ENCODE measurements at places on chromosomes 5 and 9.

DNA sequence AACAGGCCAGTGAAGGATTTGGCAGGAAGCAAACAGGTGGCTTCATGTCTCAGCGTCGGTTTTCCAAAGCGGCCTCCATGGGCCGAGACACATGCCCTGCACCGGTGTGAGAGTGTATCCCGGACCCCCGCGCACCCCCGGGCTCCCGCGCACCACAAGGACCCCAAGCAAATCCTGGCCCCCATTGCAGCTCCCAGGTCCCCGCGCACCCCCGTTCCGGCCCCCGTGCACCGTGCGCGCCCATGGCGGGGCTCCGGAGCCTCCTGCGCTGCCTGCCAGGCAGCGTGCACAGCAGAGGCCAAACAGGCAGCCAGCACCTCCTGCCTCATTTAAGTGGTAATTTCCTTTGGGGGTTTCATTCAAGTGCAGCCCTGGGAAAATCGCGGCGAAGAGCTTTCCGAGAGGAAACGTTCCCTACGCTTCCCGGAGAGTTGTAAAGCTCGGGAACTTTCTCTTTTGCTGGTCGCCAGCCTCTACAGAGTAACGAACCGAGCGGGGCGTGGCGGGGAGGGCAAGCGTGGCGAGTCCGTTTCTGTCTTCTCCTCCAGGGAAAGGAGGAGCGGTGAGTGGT lies 145.5 kb upstream of the SLC24A2 start:
- DNase-seq: no peak

GRCh38 chr5:107501965-107502675 lies 168.6 kb downstream of the EFNA5 start:
- DNase-seq: peak; percentile 27

- no peak for DNase-seq
These were observed 43.4 kb upstream of the CDKN2B start for GRCh38 chr9:22052376-22052945.

- no peak for DNase-seq
These were observed 100.1 kb downstream of the CACNA1B start for GRCh38 chr9:137977571-137978261.

GRCh38 chr9:4838189-4838546 lies 45.4 kb downstream of the RCL1 start:
- no peak for DNase-seq

DNA sequence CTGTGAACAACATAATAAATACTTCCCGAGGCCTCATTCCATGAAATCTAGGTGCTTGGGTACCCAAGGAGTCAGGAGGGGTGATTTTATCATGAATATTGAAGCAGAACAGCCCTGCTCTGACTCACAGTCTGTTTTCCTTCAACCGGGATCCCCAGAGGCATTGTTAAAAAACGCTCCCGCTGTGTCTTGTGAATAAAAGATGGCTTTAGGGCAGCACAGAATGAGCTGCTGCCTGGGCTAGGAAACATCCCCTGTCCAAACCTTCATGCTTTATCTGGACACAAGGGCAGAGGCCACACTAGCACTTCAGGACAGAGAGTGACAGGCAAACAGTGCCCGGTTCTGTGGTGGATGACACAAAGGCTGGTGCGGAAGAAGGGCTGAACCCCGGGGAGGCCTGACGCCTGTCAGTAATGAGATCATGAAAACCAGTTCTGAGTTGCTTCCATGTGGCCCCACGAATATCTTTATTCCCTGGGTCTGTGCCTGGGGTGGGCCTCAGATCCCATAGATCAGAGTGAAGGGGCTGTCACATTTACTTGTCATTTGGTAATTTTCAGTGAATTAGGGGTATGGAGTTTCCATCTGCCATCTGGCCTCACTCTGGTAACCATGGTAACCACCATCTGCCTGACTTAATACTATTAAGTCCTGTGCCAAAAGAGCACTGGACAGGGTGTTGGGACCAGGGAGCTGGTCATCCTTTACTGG lies 2.6 kb downstream of the IGFBPL1 start:
- DNase-seq: no peak

- peak; percentile 40 for DNase-seq
These were observed 44.4 kb upstream of the ANKDD1B start for GRCh38 chr5:75566710-75567309.

GRCh38 chr9:136644593-136645351 lies 17.9 kb upstream of the EGFL7 start:
- DNase-seq: peak; percentile 71

- no peak for DNase-seq
These were observed 113.8 kb upstream of the ZNF608 start for GRCh38 chr5:124860291-124860655.

DNA sequence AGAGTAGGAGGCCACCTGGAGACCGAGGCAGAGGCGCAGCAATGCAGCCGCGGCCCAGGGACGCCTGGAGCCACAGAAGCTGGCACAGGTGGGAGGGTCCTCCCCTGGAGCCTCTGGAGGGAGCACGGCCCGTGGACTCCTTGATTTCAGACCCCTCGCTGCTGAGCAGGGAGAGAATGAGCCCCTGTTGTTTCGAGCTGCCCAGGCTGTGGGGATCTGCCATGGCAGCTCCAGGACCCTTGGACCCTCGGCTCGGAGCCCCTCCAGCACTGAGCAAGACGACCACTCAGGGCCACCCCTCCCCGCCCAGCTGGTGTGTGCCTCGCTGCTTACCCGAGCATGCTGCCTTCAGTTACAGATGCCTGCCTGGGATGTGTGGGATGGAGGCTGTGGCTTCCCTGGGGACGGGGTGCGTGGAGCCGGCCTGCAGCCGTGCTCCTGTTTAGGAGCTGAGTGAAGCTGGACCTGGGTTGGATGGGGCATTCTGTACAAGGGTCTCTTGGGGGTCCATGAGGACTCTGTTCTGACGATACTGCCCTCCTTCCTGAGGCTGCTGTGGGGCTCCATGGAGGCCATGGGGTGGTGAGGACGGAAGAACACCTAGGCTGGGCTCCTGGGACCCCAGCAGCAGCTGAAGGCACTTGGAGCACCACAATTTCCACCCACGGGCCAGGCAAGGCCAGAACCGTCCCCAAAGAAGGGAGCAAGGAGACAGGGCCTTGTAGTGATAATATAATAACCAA lies 115.1 kb upstream of the LPCAT1 start:
- peak; percentile 4 for DNase-seq

DNA sequence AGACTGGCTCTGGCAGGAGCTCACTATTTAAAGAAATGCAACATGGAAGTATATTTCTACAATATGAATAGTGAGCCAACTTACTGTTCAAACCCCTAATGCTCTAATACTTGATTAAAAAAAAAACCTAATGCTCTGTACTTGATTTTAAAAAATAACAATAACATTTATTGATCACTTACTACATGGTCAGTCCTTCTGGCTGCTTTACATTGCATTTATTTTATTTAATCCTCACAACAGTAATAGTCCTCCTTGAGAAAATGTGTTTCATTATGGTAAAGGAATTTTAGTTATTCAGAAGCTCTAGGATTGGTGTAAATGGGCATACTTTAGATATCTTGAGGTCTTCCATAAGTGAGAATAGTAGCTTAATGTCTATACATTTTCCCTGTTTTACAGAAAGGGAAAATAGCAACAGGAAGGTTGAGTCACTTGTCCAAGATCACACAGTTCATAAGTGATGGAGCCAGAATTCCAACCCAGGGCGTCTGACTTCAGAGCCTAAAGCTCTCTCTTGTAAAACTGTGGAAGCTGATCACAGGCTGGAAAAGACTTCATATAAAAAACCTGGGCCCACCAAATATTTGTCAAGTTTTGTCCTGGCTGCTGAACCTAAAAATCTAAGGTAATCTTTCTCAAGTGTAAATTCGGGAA lies 1.0 kb downstream of the STARD4 start:
- DNase-seq: no peak

DNA sequence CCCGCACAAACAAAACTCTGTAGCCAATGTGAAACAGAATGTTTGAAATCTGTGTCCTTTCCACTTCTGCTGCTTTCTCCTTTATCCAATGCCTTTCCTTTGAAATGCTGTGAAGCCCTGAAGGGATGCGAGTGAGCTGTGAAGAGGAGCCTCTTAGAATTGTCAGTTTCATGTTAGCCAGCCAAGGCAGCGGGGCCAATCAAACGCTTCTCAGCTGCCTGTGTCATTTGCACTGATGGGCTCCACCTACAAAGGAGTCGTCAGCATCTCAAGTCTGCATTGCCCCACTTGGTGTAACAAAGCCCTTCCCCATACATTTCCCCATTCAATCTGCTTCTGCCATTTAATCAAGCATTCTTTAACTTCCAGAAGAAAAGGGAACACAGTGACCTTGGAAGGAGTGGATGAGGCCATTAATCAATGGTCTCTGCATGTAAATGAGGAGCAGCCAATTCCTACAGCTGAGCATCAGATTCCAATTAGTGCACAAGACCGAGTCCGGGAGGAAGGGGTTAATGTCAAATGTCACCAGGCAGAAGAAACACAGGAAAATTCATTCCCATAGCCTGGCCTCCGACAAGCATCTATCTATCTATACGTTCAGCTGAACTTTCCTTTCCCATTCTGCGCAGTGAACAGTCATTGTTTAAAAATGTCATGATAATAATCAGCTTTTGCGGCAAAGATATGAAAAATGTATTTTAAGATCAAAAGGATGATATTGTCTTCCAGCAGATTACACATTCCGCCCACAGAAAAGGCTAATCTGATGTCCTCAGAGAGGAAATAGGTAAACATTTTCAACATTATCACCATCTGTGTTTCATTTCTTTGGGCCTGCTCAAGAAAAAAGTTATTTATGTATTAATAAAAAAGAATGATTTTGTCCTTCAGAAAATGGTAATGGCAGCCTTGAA lies 154.6 kb downstream of the FSTL4 start:
- no peak for DNase-seq

DNA sequence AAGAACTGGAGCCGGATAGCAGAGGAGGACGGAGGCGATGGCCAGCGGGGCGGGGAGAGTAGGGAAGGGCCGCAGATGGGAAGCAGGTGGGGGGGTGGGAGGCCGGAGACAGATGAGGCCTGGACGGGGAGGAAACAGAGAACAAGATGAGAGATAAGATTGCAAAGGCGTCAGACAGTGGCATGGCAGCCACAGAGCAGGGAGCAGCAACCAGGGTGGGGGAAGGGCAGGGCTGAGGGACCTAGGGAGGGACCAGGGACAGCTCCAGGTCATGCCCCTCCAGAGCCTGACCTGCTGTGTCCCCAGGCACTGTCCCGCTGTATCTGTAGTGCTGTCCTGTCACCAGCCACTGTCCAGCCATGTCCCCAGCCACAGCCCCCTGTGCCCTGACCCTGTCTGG lies 49.6 kb upstream of the LMX1B start:
- DNase-seq: no peak

DNA sequence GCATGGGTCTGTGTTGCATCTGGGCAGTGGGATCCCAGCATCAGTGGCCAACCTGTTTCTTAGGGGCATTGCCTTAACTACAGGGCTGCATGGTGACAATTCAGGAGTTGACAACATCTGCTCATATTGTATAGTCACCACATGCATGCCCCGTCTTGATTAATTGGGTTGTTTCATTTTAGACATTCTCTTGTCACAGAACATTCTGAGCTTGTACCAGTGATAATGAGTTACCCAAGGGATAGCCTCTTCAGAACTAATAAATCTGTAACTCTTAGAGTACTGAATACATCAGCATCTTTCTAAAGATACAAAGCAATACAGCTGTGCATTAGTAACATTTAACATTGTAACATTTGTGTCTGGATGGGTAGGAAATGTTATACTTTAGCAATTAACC lies 426.5 kb upstream of the CD180 start:
- no peak for DNase-seq

- DNase-seq: no peak
These were observed 41.1 kb upstream of the DAP start for GRCh38 chr5:10801931-10802666.

- DNase-seq: no peak
These were observed 391.1 kb upstream of the GRAMD2B start for GRCh38 chr5:126031989-126032716.

GRCh38 chr9:79559495-79560181 lies 12.1 kb upstream of the TLE4 start:
- DNase-seq: no peak

DNA sequence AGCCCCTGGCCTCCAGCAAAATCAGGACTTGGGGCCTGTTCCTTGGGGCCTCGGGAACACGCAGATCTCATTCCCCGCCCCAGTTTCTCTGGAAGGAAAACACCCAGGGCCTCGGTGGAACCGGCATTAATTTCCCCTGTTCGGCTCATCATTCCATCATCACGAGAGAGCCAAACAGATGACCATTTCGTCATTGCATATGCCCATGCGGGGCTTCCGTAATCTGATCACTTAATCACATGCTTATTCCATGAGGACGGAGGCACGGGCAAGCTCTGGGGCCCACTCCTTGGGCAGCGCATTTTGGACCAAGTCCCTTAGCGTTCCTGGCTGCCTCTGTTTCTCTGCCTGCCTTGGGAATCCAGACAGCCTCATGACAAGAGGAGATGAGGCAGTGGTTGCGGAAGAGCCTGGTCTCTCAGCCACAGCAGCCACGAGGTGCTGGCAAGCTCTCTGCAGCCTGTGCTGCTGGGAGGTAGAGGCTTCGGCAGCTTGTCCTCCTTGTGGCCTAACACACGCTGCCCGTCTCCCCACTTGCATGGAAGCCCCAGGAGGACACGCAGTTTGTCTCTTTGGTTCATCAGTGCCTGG lies 65.0 kb upstream of the IER5L start:
- DNase-seq: no peak

DNA sequence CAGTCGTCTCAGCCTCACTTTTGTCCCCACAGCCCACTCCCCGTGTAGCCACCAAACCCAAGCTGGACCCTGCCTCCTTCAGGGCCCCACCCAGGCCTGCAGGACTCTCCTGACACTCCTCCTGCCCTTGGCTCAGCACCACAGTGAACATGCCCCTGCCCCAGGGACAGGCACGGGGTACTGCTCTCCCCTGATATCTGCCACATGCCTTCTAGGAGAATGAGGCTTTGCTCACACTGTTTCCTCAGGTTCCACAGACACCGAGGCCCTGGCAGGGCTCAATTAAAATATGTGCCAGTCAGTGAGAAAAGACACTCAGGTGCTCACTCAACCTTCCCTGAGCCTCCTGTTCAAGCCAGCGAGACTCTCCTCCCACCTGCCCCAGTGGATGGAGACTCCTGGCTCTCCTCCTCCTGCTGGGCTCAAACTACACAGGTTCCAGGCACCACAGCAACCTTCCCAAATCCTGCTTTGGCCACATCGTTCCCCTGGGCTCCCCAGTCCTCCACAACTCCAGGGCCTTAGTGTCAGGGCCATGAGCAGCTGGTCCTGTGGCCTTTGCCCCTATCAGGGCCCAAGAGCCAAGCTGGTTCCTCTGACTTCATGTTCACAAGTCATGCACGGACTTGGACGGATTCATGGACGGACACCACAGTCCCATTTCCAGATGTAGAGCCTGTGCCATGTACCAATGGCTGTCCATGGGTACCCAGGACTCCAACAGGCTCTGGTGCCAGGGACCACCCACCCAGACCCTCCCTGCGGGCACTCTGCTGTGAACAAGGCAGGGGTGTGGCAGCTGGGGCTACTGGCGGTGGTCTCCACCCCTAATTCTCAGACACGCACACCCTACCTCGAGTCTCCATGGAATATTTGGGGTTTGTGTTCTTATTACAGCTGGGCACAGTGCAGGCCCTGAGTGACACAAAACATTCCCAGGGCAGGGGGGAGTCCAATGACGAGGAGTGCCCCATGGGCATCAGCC lies 36.6 kb downstream of the BICD2 start:
- DNase-seq: no peak

- no peak for DNase-seq
These were observed 114.9 kb downstream of the TLE1 start for GRCh38 chr9:81574405-81574804.
